Ecto neural progenitor cell (in vitro differentiated cells): ENCODE measurements at places on chromosomes 6 and 20.

DNA sequence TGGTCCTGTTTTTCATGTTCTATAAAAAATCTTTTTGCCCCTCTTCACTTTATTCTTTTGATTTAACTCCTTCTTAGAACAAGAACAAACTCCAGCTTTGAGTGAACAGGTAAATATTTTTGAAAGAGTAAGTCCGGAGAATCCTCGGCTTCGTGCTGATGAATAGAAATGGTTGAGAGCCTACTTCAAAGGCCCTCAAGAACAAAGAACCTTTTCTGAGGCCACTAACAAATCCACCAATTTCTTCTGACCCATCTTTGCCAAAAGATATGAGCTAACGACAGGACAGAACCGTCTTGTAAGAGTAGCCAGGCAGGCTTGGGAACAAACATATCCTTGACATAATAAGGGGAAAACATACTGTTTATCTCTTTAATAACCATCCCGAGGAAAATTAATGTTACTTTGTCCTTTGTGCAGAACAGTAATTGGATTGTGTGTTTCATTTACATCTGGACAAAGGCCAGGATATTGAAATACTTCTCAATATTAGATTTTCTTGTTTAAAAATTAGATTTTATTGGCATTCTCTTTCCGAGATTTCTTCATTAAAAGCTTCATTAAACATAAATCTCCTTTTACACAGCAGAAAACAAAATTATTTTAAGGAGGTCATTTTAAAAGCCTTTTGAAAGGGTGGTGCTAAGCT lies 52.9 kb downstream of the NOX3 start:
- DNase-seq = no peak

- peak; percentile 55 for DNase-seq
Measured at GRCh38 chr6:170096191-170096802, 194.6 kb downstream of the DLL1 start.

DNA sequence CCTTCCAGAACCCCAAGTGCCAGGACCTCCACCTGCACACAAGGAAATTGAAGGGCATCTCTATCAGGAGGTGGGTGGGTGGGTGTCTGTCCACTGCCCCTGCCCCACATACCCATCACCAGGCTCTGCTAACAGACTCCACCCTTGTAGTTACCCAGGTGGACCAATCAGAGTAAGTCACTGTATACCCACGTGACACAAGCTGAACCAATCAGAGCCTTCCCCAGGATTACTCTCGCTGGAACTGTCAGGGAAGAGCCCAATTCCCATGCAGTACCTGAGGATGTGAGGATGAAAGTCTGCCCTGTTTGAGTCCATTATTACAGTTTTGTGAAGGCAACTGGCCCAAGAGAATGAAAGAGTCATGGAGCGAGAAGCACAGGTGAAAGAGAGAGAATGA lies 4.2 kb downstream of the OCSTAMP start:
- DNase-seq = no peak

- DNase-seq = no peak
Measured at GRCh38 chr6:41727705-41728072, 7.7 kb downstream of the TFEB start.

DNA sequence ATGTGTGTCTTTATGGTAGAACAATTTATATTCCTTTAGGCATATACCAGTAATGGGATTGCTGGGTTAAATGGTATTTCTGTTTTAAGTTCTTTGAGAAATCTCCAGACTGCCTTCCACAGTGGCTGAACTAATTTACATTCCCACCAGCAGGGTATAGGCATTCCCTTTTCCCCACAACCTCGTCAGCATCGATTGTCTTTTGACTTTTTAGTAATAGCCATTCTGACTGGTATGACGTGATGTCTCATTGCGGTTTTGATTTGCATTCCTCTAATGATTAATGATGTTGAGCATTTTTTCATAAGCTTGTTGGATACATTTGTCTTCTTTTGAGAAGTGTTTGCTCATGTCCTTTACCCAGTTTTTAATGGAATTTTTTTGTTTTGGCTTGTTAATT lies 5.3 kb upstream of the TASP1 start:
- no peak for DNase-seq

- DNase-seq = no peak
Measured at GRCh38 chr6:4712291-4712690, 63.9 kb upstream of the CDYL start.

GRCh38 chr20:37398750-37399621 lies 53.0 kb downstream of the SRC start:
- DNase-seq = no peak

- DNase-seq = no peak
Measured at GRCh38 chr6:117989086-117989485, 82.0 kb downstream of the SLC35F1 start.

GRCh38 chr6:167571550-167571949 lies 246.7 kb downstream of the TTLL2 start:
- DNase-seq = peak; percentile 47

- no peak for DNase-seq
Measured at GRCh38 chr6:47034926-47035325, 7.2 kb downstream of the ADGRF1 start.

GRCh38 chr20:57240581-57241362 lies 25.7 kb downstream of the BMP7 start:
- DNase-seq = no peak

DNA sequence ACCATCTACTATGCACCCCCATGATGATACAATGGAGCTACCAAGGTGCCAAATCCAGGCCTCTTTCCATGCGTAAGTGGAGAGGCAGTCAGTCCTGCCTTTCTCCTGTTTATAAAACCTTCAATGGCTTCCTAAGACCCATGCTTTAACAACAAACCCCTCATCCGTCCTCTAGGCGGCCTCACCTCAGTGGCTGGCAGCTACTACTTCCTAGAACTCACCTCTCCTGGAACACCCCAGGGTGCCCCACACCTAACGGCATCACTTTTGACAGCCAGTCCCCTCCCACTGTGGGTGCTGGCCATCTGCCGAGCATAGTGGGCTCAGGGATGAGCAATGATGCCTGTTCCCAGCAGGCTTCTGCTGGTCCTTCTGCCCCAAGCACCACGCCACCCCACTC lies 80.0 kb upstream of the TAB2 start:
- no peak for DNase-seq

GRCh38 chr6:73695619-73696421 lies at the start of gene CD109:
Gene CD109 (plus strand): TSS chr6:73696203. CDS start chr6:73696216, 13 bp downstream.
- peak; percentile 72 for DNase-seq

- peak; percentile 30 for DNase-seq
Measured at GRCh38 chr20:24768713-24769601, 180.1 kb upstream of the CST7 start.

GRCh38 chr20:49871391-49871948 lies 43.9 kb downstream of the SPATA2 start:
- no peak for DNase-seq

- no peak for DNase-seq
Measured at GRCh38 chr6:17580518-17581048, 19.5 kb upstream of the FAM8A1 start.

- DNase-seq = no peak
Measured at GRCh38 chr20:38926934-38927616, 858 bp downstream of the FAM83D start.

DNA sequence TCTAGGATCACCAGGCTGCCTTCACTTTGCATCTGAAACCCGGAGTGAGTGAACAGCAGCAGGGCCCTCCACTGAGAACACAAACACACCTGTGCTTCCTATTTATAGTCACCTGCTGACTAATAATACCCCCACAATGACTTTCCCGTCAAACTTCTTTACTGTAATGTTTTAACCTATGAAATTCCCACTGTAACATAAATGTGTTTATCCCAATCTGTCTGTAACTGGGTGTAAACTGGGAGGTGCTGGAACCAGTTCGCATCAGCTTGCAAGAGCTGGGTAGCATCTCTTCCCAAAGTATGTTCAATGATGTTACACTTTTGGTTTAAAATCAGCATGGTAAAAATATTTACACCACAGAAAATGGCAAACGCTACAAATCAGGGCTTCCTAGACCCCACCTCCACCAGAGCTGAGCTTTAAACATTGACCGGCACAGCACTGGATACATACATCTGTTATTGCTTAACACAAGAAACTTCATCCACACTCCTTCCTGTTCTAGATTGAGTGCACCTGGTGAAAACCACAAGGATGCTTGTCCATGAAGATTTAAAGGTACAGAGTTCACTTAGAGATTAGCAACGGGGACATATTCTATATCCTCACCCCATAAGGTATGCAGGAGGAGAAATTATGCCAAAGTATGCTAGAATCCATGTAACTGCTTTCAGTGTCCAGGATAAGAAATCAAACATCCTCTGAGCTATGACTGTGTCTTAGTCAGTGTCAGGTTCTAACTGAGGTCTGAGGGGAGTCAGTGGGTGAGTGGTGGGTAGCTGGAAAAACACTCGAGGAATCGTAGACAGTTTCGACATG lies 79.0 kb downstream of the ALDH8A1 start:
- no peak for DNase-seq

GRCh38 chr6:44135875-44136274 lies 8.5 kb downstream of the TMEM63B start:
- DNase-seq = no peak

DNA sequence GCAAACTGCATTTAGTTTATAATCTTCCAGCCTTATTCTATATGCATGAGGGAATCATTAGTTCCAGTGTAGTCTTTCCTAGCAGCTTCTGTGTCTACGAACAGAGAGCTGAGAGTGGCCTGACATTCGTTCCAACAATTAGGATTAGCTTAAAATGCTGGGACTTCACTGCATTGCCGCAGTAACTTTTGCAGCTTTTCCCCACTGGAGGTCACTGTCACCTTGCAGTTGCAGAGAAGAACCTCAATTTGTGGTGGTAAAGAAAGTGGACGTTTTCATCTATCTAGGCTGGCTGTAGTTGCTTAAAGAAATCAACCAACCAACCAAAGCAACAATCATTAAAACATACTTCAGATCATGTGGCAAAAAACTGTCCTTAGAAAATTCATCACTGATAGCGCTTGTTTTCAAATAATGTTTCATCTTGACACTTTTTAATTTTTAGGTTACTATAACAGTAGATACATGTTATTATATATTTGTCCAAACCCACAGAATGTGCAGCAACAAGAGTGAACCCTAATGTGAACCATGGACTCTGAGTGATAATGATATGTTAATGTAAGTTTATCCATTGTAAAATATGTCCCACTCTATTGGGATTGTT lies 12.2 kb downstream of the MYLK4 start:
- DNase-seq = peak; percentile 69

- no peak for DNase-seq
Measured at GRCh38 chr6:133553652-133554051, 312.5 kb downstream of the EYA4 start.

DNA sequence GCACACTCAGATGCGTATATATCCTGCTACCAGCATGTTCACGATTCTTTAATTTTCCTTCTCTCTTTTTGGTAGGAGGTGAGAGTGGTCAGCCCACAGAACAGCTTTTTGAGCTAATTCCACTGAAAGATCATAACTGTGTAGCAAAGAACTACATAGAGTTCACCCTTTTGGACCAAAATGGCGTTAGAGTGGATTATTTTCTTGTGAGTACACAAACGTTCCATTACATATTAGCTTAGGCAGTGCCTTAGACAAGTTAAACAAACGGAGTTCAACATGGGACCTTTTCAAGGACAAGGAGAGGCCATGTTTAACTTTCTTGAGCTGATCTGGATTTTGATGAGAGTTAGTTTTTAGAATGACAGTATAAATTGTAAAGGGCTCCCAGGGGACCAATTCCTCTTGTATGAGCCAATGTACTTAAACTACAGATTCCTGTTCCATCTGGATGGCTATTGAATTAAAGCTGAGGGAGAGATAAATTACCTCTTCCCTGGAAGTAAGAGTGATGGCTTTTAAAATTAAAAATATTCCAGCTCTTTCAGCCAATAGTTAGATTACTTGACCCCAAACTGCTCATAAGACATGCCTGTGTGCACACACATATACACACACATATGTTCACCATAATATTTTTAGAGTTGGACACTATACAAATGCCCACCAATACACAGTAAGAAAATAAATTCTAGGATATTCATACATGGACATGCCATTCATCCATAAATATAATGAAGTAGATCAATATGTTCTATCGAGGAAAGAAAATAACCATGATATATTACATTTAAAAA lies 25.6 kb upstream of the ARMH2 start:
- no peak for DNase-seq

GRCh38 chr20:1871807-1872458 lies 23.3 kb upstream of the SIRPA start:
- no peak for DNase-seq

DNA sequence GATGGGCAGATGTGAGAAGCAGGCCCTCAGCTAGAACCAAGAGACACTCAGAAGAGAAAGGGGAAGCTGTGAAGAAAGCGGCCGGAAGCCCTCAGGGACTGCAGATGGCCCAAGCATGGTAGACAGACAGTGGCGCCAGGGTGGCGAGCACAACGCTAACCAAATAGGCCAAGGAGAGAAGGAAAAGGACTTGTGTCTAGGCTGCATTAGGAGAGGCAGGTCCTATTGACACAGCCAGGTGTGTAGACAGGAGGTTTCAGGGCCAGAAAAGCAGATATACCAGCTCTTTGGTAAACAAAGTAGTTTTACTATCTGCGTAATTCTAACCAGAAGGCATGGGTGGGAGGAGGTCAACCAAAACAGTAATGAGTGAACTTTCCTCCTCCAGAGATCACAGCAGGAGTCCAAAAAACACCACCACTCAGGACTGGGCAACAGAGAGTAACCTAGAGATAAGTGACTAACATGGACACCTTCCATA lies 15.8 kb upstream of the MAP7 start:
- no peak for DNase-seq

GRCh38 chr20:44600758-44601201 lies 18.4 kb downstream of the PKIG start:
- no peak for DNase-seq

DNA sequence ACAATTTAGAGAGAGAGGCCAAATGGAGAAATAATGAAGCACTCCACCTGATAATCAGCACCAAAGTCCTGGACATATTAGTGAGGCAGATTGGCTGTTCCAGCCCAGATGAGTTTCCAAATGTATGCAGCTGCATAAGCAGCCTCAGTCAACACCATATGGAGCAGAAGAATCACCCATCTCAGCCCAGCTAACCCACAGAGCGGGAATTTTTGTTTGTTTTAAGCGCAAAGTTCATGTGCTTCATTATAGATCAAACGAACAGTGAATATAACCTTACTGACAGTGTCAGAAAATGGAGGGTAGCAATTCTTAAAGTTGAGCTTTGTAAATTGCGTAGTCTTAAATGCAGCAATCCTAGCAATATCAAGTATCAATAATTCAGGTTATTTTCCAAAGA lies 234.0 kb upstream of the CEP162 start:
- DNase-seq = no peak

- no peak for DNase-seq
Measured at GRCh38 chr6:83188501-83188900, 4.6 kb downstream of the PGM3 start.

- DNase-seq = no peak
Measured at GRCh38 chr20:36607586-36608387, 2.2 kb downstream of the RAB5IF start.

DNA sequence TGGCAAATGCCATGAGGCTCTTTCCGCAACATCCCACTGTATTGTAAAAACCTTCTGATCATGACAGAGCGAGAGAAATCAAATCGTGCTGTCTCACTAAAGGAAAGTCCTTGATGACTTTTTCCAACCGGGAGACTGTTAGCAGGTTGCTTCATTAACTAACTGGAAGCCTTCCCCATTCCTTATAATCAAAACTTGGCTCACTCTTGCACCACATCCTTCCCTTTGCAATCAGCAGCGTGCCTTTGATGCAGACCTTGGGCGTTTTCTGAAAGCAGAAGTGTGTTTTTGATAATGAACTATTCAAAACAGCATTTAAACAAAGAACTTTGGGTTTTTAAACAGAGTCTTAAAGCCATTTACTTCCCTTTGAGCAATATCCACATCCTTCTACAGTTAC lies 96.2 kb upstream of the CNR1 start:
- no peak for DNase-seq
